ENCODE measurements at places on chromosomes 1 and 21. TPM values are rescaled to one million over a fixed set of nuclear protein-coding genes. Genes with fewer than 3 reads are reported as not detected.

DNA sequence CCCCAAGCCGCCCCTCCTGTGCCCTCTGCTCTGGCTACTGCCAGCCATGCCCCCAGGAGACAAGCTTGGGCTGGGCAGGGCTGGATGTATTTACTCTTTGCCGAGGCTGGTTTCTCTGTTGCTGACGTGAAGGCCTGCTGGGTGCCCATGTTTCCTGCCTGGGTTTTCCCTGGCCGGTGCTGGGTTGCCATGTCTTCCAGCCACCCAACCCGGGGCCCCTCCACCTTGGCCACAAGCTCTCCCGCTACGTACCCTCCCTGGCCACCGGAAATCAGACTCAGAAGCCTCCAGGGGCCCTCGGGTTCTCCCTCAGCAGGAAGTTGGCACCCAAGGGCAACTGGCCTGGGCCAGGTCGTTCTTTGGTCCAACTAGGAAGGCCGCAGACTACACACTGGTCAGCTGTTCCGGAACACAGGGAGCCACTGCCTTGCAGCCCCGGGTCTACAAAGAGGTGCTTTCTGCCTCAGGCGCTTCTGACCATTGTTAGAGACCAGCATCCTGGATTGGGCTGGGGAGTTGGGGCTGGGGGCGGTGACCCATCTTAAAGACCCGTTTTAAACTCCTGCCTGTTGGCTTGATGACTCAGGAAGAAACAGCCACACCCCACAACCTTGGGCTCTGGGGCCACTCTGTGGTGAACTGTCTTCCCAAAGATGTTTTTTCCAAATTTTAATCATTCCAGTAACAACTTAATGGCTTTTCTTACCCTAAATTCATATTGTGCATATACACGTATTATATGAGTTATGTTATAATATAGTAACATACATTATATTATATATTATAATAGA is 71.2 kb upstream of the RUNX3 start:
- H3K27ac ChIP-seq, result no peak overlapping the region
- H3K4me1 ChIP-seq, result peaks cover 1% of the 10 kb centered on the region
- DNase-seq, result no peak
- H3K4me3 ChIP-seq, result no peak overlapping the region
- peaks cover 5% of the 10 kb centered on the region for H3K27me3 ChIP-seq

- H3K36me3 ChIP-seq, result no peaks in the 10 kb centered on the region
- H3K4me3 ChIP-seq, result no peak overlapping the region
- no peaks in the 10 kb centered on the region for H3K27me3 ChIP-seq
- peaks cover 8% of the 10 kb centered on the region for H3K4me1 ChIP-seq
Observed at GRCh38 chr1:61604684-61605083, 120.3 kb downstream of the TM2D1 start.

GRCh38 chr1:225888289-225888897 is 553 bp downstream of the LEFTY1 start:
- H3K4me1 ChIP-seq, result no peaks in the 10 kb centered on the region
- H3K27me3 ChIP-seq, result no peaks in the 10 kb centered on the region
- H3K4me3 ChIP-seq, result no peak overlapping the region
- DNase-seq, result no peak
- no peak overlapping the region for H3K27ac ChIP-seq

GRCh38 chr1:111733992-111734341 is 5.2 kb downstream of the INKA2 start:
- H3K36me3 ChIP-seq, result no peaks in the 10 kb centered on the region
- DNase-seq, result no peak
- H3K4me3 ChIP-seq, result no peak overlapping the region

- no peaks in the 10 kb centered on the region for H3K4me1 ChIP-seq
- H3K27ac ChIP-seq, result no peak overlapping the region
- no peaks in the 10 kb centered on the region for H3K27me3 ChIP-seq
Observed at GRCh38 chr1:217425422-217425821, 205.5 kb downstream of the GPATCH2 start.

DNA sequence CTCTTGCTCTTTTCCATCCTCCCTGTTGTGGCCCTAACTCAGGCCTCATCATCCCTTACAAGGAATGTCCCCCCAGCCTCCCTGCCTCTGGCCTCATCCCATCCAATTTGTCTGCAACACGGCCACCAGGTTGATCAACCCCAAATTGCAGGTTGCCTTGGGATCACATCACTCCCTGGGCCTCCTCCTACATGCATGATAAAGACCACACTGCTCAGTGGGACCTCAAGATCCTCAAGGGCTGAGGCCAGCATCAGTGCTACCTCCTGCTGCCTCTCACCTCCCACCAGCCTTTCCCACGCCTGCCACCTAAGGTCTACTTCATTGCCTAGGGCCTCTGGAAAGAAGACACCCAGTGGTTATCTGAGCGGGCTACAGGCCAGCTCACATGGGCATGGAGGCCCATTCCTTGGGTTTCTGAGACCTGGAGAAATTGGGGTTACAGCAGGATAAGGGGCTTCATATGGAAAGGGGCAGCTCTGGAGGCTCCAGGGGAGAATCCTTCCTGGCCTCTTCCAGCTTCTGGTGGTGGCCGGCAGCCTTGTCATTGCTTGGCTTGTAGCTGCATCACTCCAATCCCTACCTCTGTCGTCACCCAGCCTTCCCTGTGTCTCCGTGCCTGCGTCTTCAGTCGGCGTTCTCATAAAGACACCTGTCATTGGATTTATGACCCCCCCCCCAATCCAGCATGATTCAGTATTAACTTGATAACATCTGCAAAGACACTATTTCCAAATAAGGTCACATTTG is 60.5 kb downstream of the KLHDC7A start:
- no peak for DNase-seq
- no peaks in the 10 kb centered on the region for H3K4me1 ChIP-seq
- H3K4me3 ChIP-seq, result no peak overlapping the region

- no peak overlapping the region for H3K4me3 ChIP-seq
- no peaks in the 10 kb centered on the region for H3K36me3 ChIP-seq
- no peak overlapping the region for H3K27ac ChIP-seq
- DNase-seq, result no peak
Observed at GRCh38 chr1:180522213-180522515, 19.8 kb upstream of the ACBD6 start.

GRCh38 chr1:177567393-177567792 is 396.6 kb downstream of the BRINP2 start:
- DNase-seq, result no peak
- H3K4me3 ChIP-seq, result no peak overlapping the region
- H3K36me3 ChIP-seq, result no peaks in the 10 kb centered on the region
- no peak overlapping the region for H3K27ac ChIP-seq

GRCh38 chr1:70477090-70477489 is 66.0 kb downstream of the CTH start:
- DNase-seq, result no peak
- H3K27ac ChIP-seq, result no peak overlapping the region
- no peaks in the 10 kb centered on the region for H3K36me3 ChIP-seq

DPH5 gene
- 25.2 TPM for total RNA-seq

FLG2 gene
- not detected for total RNA-seq

RGS7 gene
- total RNA-seq, result 0.18 TPM

FBXO2 gene
- total RNA-seq, result 54.9 TPM

All from astrocyte (in vitro differentiated cells and primary cell).